ENCODE measurements at places on chromosomes 3 and 15. TPM values are rescaled to one million over a fixed set of nuclear protein-coding genes. Genes with fewer than 3 reads are reported as not detected.

SCN11A gene
- total RNA-seq, result 0.07 TPM

TJP1 gene
- total RNA-seq, result 146 TPM

GRCh38 chr3:181868576-181869082 is 156.9 kb downstream of the SOX2 start:
- no peak for DNase-seq

GRCh38 chr3:29506502-29506901 is 225.6 kb downstream of the RBMS3 start:
- DNase-seq, result no peak

GRCh38 chr3:51975852-51976549 is 1.1 kb downstream of the ABHD14A start:
- DNase-seq, result peak; percentile 45

- DNase-seq, result no peak
These were observed 29.0 kb upstream of the IFT57 start for GRCh38 chr3:108251265-108251664.

Data from thoracic aorta (tissue), 2 donors.